Retinal pigment epithelial cell (primary cell): ENCODE measurements at places on chromosomes 16 and 17.

GRCh38 chr16:81940781-81941560 lies 70.3 kb downstream of the SDR42E1 start:
- peak; percentile 57 for DNase-seq

DNA sequence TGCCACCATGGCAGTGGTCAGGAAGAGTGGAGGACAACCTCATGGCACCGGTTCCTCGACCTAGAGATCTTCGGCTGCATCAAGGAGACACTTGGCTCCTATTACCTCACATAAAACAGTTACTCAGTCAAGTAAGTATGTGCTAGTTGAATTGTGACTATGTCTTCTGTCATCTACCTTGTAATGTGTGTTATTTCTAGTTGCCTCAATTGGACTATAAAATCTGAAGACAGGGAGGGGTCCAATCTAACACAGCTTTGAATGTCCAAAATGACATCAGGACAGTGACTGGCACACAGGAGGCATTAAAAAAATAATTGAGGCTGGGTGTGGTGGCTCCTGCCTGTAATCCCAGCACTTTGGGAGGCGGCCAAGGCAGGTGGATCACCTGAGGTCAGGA lies 17.2 kb downstream of the C16orf86 start:
- DNase-seq = no peak

GRCh38 chr16:47236716-47237115 lies 93.0 kb upstream of the NETO2 start:
- DNase-seq = no peak

- no peak for DNase-seq
These were observed 48.7 kb upstream of the GSE1 start for GRCh38 chr16:85564277-85565051.

GRCh38 chr17:17890773-17891759 lies 54.3 kb upstream of the SREBF1 start:
- DNase-seq = no peak

DNA sequence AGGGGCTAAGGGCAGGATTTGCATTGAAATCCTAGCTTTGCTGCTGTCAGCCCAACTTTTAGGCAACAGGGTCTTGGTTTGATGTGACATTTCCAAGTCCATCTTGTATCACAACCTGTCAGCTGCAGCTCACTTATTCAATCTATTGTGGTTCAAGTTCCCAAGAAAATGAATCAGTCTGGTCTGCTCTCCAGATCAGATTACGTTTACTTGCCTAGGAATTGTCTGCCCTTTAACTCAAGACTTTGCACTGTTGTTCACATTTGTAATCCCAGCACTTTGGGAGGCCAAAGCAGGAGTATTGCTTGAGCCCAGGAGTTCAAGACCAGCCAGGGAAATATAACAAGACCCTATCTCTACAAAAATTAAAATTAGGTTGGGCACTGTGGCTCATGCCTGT lies 10.0 kb downstream of the STX4 start:
- no peak for DNase-seq
